ENCODE measurements at places on chromosomes 12 and 14.

DNA sequence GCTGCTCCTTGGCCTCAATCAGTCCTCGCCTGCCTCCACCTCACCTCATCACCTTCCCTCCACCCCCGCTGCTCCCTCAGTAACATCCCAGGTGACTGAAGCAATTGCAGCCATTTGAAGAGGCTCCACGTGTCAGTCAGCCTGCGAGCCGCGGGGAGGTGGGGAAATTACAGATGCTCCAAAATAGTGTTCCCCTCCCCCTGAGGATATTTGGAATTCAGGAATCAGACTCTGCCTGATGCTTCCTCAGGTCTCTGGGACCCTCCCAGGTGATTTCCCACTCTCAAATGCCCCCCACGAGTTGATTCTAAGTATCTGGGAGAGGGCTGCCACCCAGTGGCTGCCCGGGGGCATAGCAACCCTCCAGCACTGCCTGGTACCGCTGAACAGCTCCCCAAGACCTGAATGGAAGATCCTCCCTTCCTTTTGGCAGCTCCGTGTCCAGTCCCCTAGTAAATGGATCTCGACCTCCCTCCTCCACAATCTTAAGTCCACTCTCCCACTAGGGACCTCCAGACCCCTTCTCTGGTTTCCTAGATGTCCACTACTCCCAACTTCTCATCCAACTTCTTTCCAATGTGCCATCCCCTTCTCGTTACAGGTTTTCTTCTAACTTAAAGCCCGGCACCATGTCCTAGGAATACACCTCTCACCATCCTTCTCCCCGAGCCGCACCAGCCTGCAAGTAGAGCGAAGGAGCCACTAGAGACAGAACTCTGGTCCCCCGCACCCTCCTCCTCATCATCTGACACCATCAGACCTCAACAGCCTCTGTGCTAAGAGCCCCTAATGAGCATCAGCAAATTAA, 1.4 kb upstream of the ASIC1 start:
- peak; percentile 17 for DNase-seq

DNA sequence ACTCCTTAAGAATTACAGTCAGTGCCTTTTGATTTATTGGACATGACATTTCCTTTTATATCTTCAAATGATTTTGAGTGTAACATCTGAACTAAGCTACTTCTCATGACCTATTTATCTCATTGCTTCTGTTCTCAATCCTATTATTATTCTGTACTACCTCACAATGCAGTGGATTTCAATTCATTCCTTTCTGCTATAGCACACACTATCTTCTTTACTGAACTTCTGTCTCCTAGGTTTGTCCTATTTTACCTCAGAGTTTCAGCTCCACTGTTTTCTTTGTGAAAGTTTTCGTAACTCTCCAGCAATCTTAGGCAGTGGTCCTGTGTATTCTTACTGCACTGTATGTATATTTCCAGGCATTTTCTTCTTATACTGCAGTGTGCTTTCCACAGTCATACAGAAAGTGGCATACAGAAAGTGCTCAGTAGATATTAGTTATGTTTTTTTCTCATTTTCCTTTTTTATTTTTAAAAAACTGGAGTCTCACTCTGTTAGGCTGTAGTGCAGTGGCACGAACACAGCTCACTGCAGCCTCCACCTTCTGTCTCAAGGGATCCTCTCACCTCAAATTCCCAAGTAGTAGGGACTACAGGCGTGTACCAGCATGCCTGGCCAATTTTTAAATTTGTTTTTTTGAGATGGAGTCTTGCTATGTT, 368.6 kb upstream of the RGS6 start:
- no peak for DNase-seq

GRCh38 chr14:41144370-41144769, 462.3 kb upstream of the LRFN5 start:
- no peak for DNase-seq

GRCh38 chr12:117518594-117519270, 157.3 kb upstream of the NOS1 start:
- no peak for DNase-seq

DNA sequence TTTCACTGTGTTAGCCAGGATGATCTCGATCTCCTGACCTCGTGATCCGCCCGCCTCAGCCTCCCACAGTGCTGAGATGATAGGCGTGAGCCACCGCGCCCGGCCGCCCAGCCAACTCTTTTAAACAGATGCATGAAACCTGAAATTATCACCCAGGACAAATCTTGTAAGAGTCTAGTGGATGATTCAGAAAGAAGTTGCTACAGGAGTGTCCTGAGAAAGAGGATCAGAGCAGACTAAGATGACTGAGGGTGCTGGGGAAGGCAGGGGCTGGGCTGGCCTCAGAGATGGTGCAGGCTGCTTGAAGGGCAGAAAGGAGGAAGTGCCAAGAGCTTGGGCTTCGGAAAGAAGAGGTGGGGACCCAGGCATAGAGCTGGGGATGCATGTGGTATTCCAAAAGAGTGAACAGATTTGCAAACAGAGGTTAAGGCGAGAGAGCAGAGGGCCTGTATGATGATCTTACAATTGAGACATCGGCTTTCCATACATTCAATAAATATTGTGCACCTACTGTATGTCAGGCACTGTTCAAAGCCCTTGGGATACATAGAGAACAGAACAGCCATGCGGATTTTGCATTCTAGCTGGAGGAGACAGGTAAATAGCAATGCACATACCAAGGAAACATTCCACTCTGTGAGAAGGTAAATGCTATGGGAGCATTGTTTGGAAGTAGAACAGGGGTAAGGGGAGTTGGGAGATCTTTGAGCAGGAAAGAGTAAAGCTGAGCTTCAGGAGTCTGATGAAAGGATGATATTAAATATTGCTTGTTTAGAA, 7.4 kb upstream of the CD9 start:
- DNase-seq, result no peak

GRCh38 chr12:64678248-64678647, 68.0 kb downstream of the RASSF3 start:
- no peak for DNase-seq

DNA sequence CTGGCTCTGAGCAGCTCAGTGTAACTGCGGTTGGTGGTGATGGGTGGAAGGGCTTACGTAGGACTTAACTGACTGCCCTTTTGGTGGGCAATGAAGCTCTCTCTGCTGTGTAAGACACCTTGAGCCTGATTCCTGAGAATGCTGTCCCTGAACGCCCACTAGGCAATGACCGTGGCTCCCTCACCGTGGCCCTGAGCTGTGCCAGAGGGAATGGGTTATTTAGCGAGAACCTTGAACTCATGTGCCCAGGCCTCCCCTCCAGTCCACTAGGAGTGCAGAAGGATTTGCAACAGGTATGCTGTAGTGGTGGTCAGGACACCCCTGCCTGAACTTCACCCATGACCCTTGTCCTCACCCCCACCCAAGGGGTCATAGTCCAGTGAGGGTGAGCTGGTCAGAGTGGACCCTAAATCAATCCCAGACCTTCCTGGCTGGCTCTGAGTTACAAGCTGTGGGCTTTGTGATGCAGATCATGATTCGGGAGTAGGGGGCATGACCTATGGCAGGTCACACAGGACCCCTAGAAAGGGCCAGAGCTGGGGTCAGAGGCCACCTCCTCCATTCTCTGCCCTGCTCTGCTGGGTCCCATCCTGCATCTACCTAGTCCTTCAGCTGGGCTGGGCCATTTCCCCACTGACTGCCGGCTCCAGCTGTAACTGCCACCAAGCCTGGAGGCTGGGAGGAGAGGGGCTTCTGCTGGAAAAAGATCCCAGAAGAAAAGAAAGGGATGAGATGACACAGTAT, 14.5 kb upstream of the ANKRD33 start:
- no peak for DNase-seq

GRCh38 chr14:75615200-75615599, 36.8 kb downstream of the FLVCR2 start:
- DNase-seq, result no peak

GRCh38 chr12:78101946-78102635, 271.4 kb downstream of the NAV3 start:
- no peak for DNase-seq

DNA sequence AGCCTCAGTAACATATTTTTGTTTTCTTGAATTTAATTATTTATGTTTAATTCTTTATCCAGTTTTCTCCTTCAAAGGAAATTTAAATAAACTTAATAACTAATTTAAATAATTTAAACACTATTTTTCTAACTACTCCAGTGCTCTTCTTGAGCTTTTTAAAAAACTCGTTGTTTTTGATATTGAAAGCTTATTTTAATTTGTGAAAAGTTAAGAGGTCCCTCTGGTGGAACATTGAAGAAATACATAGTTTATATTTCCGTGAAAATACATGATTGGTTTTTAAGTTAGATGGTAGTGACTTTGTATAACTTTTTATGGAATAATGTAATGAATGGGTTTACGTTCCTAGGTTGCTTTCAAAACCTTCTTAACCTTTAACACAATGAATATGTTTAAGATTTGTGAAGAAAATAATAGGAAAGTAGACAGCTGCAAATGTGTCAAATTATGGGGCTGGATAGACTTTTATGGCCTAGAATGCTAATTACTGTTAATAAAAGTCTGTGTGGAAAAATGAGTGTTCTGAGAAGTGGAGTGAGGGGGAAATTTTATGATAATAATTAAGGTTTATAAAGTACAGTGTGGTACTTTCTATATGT, 45.9 kb upstream of the MSRB3 start:
- DNase-seq, result no peak

GRCh38 chr14:57182760-57183503, 85.8 kb downstream of the EXOC5 start:
- DNase-seq, result no peak

- DNase-seq, result peak; percentile 48
Observed at GRCh38 chr12:57124261-57124877, 3.9 kb upstream of the LRP1 start.

- DNase-seq, result peak; percentile 89
Observed at GRCh38 chr14:94129111-94129757, at the start of gene IFI27L2. IFI27L2 (minus strand) TSS chr14:94129604; CDS start chr14:94129564, 40 bp downstream.

- DNase-seq, result peak; percentile 37
Observed at GRCh38 chr12:79547735-79548609, 142.8 kb downstream of the PAWR start.

- no peak for DNase-seq
Observed at GRCh38 chr12:94873734-94874517, 129.6 kb downstream of the NDUFA12 start.

GRCh38 chr12:97760601-97761000, 298.0 kb downstream of the RMST start:
- DNase-seq, result no peak

- peak; percentile 48 for DNase-seq
Observed at GRCh38 chr12:26226629-26227360, 31.4 kb downstream of the SSPN start.

GRCh38 chr14:50794068-50794645, 36.8 kb downstream of the NIN start:
- DNase-seq, result no peak

GRCh38 chr14:101222362-101223070, 319.0 kb upstream of the RTL1 start:
- DNase-seq, result no peak

- no peak for DNase-seq
Observed at GRCh38 chr14:54500744-54501143, 9.0 kb upstream of the CGRRF1 start.

DNA sequence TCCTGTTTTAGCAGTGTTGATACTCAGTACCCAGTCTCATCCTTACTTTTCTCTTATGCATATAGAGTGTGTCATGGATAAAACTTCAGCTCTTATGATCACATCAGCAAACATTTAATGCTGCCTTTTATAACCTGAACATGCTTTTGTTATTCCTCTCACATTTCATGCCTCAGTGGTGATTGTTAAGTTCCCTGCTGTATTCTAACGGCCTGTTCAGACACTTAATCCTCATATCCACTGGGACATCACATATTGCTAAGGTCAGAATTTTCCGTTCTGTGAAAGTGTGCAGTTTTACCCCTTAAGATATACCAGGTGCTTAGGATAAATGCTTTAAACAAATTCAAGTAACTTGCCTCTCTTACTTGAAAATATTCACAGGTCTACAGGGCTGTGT, 268.7 kb upstream of the SEL1L start:
- no peak for DNase-seq

GRCh38 chr12:114779186-114779585, 95.2 kb upstream of the TBX3 start:
- no peak for DNase-seq

- DNase-seq, result no peak
Observed at GRCh38 chr12:130954544-130954831, 781 bp downstream of the ADGRD1 start.

- no peak for DNase-seq
Observed at GRCh38 chr12:94121886-94122285, 26.5 kb upstream of the PLXNC1 start.

DNA sequence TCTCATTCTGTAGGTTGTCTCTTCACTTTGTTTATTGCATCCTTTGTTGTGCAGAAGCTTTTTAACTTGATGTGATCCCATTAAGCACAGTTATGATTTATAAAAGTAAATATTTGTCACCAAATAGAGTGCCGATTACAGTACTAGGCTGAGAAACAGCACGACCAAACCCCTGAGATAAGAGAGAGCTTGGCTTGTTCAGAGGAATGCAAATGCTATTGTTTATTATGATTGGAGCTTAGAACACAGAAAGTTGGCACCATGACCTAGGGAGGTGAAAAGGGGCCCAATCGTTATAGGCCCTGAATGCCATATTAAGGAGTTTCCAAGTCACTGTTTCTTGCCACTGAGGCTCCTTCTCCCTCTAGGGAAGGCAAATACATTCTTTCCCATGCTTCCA, 214.9 kb downstream of the KITLG start:
- DNase-seq, result no peak

DNA sequence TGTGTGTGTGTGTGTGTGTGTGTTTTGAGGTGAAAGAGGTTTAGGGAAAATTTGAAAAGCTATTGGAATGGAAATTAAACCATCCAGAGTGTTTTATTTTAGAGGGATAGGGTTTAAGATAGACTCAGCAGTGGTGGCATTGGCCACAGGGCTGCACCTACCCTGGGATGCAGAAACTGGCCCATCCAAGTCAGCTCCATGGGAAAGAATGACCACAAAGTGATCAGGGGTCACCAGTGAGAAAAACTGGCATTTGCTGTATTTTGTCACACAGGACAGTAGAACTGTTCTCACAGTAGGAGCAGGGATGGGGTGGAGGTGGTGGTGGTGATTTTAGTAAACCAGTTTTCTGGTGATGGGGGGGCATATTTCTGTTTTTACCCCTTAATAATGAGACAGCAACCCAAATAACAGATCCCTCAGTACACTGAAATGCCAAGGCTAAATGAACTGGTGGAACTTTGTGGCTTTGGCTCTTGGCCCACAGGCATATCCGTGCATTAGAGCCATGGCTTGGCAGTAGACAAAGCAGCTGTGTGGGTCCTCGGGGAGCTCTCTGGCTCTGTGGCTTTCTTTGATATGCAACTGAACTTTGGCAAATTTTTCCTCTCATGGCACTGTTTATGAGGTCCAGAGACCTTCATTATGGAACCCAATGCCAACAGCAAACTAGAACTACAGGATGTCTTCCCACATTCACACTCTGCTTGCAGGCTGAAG, 348.3 kb downstream of the ZFP36L1 start:
- DNase-seq, result no peak

DNA sequence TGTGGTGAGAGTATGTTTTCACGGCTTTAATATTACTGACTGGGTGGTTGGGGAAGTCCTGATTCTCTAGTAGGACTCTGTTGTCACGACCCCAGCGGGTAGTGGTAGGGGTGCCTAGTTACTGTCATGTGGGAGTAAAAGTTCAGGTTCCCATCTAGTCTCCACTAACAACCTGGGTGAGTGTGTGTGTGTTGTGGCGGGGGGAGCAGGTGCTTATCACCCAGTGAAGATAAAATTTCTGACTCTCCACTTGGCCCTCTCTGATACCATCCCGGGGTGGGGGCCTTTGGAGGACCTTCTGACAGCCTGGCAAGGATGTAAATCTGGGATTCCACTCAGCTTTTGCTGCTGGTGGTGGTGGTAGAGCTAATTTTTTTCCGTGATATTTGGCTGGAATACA, 35.4 kb upstream of the GUCY2C start:
- DNase-seq, result no peak

All from hippocampal formation (tissue), 2 donors.